NCI-H2227 treated with DMSO at 0.1 percent for 48 hours (cell line): ENCODE measurements at places on chromosomes 5 and 9.

GRCh38 chr5:56529666-56530430, 285.5 kb upstream of the MAP3K1 start:
- DNase-seq = no peak

DNA sequence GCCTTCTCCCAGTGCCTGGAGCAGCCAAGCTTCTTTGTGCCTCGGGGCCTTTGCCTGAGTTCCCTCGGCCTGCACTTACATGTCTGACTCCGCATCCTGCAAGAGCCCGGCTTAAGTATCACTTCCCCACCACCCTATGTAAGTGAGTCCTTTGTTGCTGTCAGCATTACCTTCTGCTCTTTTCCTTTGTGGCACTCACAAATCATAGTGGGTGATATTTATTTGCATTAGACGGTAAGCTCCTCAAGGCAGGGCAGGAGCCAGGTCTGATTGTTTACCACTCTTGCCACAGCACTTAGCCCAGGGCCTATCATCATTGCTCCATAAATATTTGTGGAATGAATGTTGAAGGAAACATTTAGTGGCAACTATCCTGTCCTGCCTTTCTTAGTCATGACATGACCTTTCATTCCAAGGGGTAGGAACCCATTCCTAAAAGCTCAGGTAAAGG, 4.8 kb downstream of the GM2A start:
- DNase-seq = no peak

DNA sequence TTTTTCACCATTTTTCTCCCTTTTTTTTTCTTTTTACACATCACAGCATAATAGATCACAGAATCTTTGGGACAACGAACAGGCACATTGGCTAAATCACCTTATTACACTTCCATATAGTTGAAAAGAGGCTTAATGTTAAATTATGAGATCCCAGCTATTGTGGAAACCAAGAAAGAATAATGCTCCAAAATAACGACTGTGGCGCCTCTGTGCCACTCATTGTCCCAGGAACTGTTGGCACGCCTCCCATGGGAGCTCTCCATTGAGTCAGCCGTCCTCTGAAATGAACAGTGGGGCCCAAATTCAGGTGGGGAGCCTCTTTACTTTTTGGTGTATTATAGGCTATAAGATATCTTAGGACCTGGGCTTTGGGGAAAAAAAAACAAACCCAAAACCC, 82.2 kb upstream of the NFIB start:
- no peak for DNase-seq

DNA sequence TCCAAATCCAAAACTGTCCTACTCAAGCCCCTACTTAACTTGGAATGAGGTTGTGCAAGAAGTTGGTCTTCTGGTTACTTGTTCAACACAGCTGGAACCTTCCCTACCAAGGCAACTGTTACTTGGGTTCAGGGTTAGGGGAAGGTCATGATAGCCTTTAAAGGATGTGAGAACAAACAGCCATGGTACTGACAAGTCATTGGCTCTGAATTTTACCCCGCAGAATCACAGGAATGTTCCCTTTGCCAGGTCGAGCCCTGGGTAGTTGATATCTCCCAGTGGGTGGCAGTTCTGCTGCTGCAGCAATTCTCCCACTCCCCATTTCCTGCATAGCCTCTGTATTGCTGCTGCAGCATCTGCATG, 396.1 kb upstream of the MPDZ start:
- DNase-seq = no peak

DNA sequence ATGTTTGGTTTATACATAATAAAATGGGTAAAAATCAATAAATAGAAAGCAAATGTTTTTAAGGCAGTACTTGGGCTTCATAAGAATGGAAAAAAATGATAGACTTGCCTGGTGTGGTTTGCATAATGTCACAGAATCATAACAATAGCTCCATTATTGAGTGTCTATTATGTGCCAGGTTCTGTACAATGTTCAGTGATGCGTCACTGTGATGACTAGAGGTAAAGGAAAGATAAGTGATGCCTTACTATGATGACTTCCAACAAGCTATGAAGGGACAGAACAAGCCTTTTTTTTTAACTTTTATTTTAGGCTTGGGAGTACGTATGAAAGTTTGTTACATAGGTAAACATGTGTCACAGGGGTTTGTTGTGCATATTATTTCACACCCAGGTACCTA, 128.8 kb downstream of the TMC1 start:
- DNase-seq = no peak
